ENCODE measurements at places on chromosomes 12 and 14.

GRCh38 chr12:54265364-54265812 lies 14.5 kb downstream of the CBX5 start:
- DNase-seq: no peak

- DNase-seq: no peak
These were observed 50.2 kb downstream of the A2M start for GRCh38 chr12:9065607-9065856.

- peak; percentile 12 for DNase-seq
These were observed 96.0 kb upstream of the SLC38A4 start for GRCh38 chr12:46921764-46922133.

- no peak for DNase-seq
These were observed 40.5 kb downstream of the MED13L start for GRCh38 chr12:116236976-116237375.

DNA sequence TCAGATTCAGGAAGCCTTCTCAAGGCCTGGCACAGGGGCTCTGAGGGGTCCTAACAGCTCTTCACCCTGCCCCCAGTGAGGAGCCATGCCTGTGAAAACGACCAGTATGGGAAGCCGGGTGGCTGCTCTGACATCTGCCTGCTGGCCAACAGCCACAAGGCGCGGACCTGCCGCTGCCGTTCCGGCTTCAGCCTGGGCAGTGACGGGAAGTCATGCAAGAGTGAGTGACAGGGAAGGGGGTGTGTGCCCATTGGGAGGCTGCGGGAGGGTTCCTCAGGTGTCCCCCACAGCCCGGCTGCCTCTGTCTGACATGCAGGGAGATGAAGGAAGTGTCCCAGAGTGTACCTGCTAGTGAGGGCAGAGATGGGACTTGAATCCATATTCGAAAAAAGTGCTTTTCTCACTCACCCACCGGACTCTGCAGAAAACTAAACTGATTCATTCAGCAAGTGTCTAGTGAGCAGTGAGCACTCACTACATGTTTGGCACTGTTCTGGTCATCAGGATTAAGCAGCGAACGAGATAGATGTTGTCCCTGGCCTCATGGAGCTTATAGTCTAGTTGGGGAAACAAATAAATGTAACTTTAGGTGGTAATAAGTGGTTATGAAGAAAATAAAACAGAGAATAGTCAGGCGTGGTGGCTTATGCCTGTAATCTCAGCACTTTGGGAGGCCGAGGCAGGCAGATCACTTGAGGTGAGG lies 9.4 kb upstream of the LRP1-AS start:
- DNase-seq: no peak

DNA sequence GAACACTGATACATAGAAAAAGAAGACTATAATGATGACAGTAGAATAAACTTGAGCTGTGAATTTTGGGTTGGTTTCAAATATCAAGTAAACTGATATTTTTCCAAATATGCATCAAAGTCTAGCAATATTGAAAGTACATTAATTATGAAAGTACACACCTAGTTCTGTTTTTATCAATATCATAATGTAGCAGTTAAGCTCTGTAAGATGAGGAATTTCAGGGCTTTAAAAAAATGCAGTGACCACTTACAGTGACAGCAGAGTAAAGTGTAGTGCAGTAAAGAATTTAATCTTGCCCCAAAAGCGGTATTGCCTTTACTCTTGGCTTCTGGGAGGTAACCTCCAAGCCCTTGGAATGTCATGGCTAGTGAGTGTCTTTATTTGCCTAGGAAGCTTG lies 102.9 kb upstream of the ABCD2 start:
- DNase-seq: no peak

DNA sequence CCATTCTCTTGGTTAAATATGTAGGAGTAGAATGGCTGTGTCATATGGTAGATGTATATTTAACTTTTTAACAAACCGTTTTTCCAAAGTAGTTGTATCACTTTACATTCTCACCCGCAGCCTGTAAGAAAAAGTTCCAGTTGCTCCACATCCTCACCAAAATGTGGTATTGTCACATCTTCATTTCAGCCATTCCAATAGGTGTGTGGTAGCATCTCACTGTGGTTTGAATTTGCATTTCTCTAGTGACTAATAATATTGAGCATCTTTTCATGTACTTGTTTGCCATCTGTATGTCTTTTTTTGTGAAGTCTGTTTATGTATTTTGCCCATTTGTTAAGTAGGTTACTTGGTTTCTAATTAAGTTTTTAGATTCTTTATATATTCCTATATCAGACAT lies 78.6 kb downstream of the TBK1 start:
- DNase-seq: no peak

DNA sequence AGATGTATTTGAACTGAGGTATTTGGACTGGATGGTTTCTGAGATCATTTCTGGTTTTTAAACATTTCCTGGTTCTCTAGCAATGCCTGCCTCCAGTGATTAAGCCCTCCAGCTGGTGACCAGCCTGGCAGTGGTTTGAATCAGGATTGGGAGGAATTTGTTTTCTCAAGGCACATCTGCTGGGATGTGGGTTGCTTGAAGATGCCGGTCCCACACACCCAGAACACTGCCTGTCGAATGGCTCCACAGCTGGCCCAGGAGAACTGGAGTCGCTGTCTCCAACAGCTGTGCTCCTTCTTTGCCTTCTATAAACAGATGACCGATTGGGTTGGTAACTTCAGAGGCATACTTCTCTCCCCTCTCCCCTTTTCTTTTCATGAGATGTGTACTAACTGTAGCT lies 258.0 kb upstream of the DDHD1 start:
- DNase-seq: no peak

DNA sequence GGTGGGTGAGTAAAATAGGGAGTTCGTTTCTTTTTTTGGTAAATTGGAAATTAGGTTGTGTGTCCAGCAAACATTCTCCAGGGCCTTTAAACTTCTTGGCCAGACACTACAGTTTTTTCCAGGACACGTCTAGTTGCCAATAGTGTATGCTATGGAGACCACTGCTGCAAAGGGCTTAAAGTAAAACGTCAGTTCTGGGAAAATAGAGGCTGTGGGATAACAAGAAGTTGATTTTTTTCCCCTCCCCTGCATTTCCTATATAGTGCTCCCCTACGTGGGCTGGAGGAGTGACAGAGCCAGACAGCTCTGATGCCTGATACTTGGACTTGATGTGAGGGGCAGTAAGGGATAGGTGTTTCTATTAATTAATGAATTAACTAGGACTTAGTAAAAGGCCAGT lies 2.4 kb downstream of the ACVR1B start:
- DNase-seq: peak; percentile 44

DNA sequence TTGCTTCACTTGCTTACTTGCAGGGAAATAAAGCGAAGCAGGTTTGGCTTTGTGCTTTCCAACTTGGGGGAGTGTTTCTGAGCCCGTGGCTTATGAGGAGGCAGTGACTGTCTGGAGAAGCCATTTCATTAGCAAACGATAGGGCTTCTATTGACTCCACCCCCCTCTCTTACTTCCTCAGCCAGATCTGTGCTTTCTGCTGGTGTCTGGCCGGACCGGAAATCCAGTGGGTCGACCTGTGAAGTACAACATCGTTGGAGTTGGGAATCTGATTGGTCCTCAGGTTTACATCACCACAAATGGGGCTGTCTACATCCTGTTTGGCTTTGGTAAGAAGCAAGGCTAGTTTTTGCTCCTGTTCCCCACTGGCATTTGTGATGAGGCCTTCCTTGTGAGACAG lies 22.3 kb downstream of the FAM234B start:
- DNase-seq: no peak

- peak; percentile 26 for DNase-seq
These were observed 991.6 kb upstream of the TMEM132C start for GRCh38 chr12:127275416-127275815.

DNA sequence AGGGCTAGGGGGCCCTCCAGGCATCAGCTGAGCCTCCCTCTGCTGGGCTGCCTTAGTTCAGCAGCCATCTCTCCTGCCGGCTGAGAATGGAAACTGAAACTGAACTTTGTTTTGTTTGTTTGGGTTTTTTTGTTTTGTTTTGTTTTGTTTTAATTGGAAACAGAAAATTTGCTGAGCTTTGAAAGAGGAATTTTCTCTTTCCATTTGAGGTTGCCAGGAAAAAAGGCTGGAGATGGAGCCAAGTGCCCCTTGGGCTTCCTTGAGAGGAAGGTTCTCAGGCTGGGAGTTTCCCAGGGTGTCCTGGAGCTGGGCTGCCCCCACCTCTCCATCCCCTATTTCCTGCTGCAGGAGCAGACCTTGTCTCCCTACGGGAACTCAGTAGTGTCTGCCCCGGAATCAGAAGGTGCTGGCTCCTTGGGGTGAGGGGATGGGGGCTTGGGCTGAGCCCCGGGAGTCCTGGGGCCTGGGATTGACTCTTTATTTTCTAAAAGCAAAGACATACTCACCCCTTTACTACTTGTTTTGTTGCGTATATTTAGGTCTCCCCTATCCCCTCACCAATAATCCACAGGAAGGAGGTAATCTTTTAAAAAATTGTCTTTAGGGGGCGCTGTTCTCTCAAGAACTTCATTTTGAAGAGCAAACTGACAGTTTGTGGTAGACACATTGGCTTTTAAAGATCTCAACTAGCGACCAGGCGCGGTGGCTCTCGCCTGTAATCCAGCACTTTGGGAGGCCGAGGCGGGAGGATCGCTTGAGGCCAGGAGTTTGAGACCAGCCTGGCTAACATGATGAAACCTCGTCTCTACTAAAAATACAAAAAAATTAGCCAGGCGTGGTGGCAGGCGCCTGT lies 21.3 kb upstream of the OASL start:
- DNase-seq: peak; percentile 91

DNA sequence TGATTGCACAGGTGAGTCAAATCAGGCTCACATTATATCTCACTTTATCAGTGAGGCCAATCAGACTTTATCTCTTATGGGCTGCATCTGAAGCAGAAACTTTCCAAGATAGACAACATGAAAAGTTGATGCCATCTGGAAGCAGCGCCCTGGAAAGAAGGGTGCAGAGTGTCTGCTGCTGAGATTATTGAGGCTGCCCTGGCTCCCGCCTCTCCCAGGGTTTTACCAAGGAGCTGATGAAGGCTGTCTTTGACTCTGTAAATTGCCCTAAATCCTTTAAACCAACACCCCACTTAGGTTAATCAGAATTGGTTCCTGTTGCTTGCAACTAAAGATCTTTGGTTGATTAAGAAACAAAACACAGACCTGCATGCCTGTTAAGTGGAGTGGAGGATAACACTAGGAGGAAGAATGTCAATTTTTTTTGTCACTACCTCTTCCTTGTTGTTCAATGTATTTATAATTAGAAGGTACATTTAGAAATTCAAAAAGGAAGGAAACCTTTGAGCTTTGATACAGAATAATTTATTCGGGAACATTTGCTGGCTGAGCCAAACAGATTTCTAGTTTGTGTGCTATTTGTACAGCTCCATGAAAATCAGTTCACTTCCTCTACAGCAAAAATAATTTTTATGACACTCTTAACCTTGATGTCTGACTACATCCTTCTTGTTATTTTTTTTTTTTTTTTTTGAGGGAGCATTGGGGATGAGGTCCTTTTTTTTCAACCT lies 104.1 kb downstream of the VEZT start:
- DNase-seq: no peak

GRCh38 chr12:6700646-6701051 lies at the start of gene PIANP:
TSS of gene PIANP (minus strand) at chr12:6700815. CDS start at chr12:6698061, 2,754 bp downstream.
- DNase-seq: no peak

- DNase-seq: no peak
These were observed 20.9 kb downstream of the OAS2 start for GRCh38 chr12:112998987-112999767.

- no peak for DNase-seq
These were observed 76.1 kb downstream of the CNTN1 start for GRCh38 chr12:40768125-40768864.

DNA sequence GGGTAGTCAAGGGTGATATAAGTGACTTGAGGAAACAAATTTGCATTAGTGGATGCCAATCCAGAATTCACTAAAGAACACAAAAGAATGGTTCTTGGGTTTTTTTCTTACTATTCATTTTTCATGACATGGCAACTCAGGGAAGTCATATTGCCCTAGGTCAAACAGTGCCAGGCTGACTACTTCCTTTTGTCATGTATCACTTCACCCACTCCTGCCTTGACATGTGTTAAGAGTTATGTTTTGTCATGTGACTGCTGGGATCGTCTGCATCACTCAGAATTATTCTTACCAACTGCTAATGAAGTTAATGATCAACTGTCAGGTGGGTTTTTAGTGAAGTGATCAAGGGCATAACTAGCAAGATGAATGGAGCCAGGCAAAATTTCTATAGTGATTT lies 74.2 kb downstream of the PRORP start:
- DNase-seq: peak; percentile 62

- DNase-seq: no peak
These were observed 82.0 kb upstream of the ESRRB start for GRCh38 chr14:76293923-76294322.

DNA sequence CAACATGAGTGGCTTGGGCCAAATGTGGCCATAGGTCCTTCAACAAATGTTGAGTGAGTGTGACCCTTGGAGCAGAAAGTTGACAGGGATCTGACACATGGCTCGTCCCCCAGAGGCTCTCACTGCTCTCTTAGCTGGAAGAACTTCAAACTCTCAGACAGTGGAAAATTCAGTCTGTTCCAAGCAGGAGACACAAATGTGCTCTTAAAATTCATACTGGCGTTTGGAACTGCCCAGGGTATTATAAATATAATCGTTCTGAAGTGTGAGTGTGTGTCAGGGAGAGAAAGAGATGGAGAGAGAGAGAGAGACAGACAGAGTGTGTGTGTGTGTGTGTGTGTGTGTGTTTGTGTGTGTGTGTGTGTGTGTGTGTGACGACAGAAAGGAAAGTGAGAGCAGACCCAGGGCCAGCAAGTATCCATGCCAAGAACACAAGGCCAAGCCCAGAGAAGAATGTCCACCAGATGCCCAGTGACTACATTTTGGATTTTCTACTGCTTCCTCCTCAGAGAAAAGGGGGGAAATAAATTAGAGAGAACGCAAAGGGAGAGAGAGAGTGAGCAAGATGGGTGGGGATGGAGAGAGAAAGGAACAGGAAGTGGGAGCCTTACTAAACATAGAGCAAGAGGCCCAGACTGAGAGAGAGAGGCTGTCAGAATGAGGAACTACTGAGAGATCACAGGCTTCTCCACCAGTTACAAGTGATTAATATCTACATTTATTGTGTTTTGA lies 193.6 kb upstream of the NUDT4 start:
- DNase-seq: peak; percentile 85

GRCh38 chr12:27493260-27493940 lies 30.6 kb upstream of the PPFIBP1 start:
- no peak for DNase-seq

DNA sequence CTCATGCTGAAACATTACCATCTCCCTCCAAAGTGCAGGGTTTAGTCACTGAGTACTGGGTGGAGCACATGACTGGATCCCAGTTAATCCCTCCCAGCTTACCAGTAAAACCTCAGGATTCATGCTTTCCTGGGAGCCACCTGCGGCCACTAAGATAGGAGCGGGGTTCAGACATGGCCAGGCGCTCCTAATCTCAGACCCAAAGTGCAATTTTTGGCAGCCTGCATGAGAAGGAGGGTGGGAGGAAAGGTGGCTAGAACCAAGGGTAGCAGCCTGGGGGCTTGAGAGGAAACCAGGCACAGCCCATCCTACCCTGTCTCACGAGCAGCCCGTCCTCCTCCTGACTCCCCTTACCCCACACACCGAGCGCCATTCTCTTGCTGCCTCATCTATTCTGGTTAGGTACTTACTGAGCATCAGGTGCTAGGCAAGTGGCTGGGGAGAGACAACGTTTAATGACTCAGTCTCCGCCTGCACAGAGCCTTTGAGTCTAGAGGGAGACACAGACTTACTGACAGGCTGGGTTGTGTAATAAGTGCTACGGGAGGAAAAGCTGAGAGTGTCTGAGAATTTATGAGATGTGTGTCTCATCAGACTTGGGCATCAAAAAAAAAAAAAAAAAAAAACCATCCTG lies 9.9 kb downstream of the GPRC5A start:
- DNase-seq: peak; percentile 42

Data from suppressor macrophage treated with lipopolysaccharide for 4 hours (primary cell).